Endothelial cell (in vitro differentiated cells): ENCODE measurements at places on chromosomes 1 and 21. TPM values are rescaled to one million over a fixed set of nuclear protein-coding genes. Genes with fewer than 3 reads are reported as not detected.

The S100A4 gene
- total RNA-seq, result 2.8 TPM

The SYTL1 gene
- total RNA-seq, result 1.3 TPM

The GSTM1 gene
- not detected for total RNA-seq

The SPRR2A gene
- not detected for total RNA-seq

The PRKAA2 gene
- total RNA-seq, result 2.4 TPM

The TDRD5 gene
- not detected for total RNA-seq

The TMED5 gene
- 34.5 TPM for total RNA-seq

- H3K27ac ChIP-seq, result no peak within 1 kb of the TSS
- no peak within 1 kb of the TSS for H3K4me3 ChIP-seq
- peaks cover 5% of the 10 kb centered on the region for H3K27me3 ChIP-seq
- DNase-seq, result no peak
- no peaks in the 10 kb centered on the region for H3K4me1 ChIP-seq
- no peaks in the 10 kb centered on the region for H3K36me3 ChIP-seq
These were observed at the start of gene TNFRSF18 for GRCh38 chr1:1206376-1206965. Gene TNFRSF18, minus strand, starts transcription at chr1:1206592. Its CDS starts 21 bp downstream, at chr1:1206571.

- no peaks in the 10 kb centered on the region for H3K36me3 ChIP-seq
- H3K4me3 ChIP-seq, result no peak overlapping the region
- no peaks in the 10 kb centered on the region for H3K4me1 ChIP-seq
- no peak overlapping the region for H3K27ac ChIP-seq
- DNase-seq, result no peak
These were observed 529.5 kb downstream of the COL11A1 start for GRCh38 chr1:102578804-102579203.

- H3K27me3 ChIP-seq, result peaks cover 3% of the 10 kb centered on the region
- no peak overlapping the region for H3K4me3 ChIP-seq
- no peaks in the 10 kb centered on the region for H3K36me3 ChIP-seq
These were observed 61.6 kb downstream of the KIFAP3 start for GRCh38 chr1:170012920-170013319.

DNA sequence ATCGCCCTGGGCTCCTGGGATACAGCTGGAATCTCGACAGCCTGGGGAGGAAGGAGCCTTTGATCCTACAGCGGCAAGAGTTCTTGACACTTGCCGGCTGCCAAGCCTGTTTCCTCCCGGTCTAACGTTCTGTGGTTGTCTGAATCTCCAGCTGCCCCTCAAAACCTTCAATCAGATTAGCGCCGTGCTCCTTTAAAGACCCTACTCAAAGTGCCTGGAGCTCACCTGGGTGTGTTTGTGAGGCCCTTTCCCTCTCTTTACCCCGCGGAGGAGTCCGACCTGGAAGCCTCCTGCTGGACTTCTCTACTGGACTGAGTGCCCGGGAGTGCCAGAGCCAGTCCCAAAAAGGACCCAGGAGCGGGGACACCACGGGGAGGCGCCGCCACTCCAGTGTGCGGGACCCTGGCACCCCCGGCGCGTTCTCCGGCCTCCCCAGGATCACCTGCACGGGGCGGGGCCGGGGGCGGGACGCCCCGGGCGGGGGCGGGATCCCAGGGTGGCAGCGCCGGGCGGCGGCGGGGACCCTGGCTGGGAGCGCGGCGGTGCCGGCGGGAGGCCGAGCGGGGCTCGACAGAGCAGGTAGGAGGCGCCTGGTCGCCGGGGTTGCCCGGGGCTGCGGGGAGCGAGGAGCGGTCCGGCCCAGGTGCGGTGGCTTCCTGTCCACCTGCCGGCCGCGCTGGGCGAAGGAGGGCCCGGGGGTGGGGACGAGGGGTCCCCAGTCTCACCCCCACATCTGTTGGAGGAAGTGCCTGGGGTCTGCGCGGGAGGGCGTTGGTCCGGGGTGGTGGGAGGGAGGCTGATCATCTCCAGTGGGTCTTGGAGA is at the start of gene NCMAP:
TSS of gene NCMAP (plus strand) at position 497 of the 823 bp plus-strand sequence. CDS start 39,344 bp downstream, outside the sequence.
- H3K27me3 ChIP-seq, result peaks cover 11% of the 10 kb centered on the region
- H3K4me3 ChIP-seq, result peak within 1 kb of the TSS; percentile 62
- peaks cover 7% of the 10 kb centered on the region for H3K4me1 ChIP-seq

DNA sequence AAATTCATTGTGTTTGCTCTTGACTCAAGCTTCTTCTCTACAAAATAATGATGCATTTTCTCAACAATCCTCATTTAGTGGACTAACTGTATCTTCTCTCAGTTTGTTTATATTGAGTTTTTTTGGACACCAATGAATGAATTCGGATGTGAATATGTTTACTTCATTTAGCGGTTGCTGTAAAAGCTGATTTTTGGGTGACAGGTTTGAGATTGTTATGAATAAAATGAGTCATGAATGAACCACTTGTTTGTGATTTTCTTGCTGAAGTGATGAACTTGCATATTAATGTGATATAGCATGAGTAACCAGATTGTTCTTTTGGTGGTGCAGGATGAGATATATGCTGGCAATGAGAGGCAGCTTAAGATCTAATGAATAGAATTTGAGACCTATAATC is 3.1 kb downstream of the DNM3 start:
- peaks cover 19% of the 10 kb centered on the region for H3K4me1 ChIP-seq
- no peaks in the 10 kb centered on the region for H3K36me3 ChIP-seq
- peaks cover 6% of the 10 kb centered on the region for H3K27me3 ChIP-seq
- DNase-seq, result no peak
- no peak overlapping the region for H3K27ac ChIP-seq

GRCh38 chr1:50271968-50272578 is 151.2 kb downstream of the DMRTA2 start:
- peak overlapping the region; percentile 31 for H3K27ac ChIP-seq
- H3K36me3 ChIP-seq, result no peaks in the 10 kb centered on the region
- peaks cover 11% of the 10 kb centered on the region for H3K4me1 ChIP-seq
- no peak overlapping the region for H3K4me3 ChIP-seq
- peak; percentile 73 for DNase-seq

DNA sequence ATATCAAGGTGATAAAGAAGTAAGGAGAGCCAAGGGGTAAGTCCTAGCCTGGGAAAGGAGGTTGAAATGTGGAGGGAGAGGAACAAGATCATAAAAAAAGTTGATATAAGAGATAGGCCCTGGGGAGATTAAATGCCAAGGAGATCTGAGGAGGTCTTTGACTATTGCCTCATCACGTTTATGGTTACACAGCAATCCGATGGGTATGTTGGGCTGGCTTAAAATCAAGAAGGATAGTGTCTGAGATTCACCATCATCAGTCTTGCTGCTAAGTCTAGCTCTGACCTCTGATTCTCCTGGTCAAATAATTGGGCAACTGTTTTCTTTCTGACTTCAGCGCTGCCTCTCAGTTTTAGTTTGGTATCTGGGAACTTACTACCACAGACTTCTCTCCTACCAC is 416.3 kb downstream of the GPATCH2 start:
- no peaks in the 10 kb centered on the region for H3K36me3 ChIP-seq
- H3K27me3 ChIP-seq, result no peaks in the 10 kb centered on the region
- no peak overlapping the region for H3K27ac ChIP-seq
- no peak overlapping the region for H3K4me3 ChIP-seq
- no peak for DNase-seq

DNA sequence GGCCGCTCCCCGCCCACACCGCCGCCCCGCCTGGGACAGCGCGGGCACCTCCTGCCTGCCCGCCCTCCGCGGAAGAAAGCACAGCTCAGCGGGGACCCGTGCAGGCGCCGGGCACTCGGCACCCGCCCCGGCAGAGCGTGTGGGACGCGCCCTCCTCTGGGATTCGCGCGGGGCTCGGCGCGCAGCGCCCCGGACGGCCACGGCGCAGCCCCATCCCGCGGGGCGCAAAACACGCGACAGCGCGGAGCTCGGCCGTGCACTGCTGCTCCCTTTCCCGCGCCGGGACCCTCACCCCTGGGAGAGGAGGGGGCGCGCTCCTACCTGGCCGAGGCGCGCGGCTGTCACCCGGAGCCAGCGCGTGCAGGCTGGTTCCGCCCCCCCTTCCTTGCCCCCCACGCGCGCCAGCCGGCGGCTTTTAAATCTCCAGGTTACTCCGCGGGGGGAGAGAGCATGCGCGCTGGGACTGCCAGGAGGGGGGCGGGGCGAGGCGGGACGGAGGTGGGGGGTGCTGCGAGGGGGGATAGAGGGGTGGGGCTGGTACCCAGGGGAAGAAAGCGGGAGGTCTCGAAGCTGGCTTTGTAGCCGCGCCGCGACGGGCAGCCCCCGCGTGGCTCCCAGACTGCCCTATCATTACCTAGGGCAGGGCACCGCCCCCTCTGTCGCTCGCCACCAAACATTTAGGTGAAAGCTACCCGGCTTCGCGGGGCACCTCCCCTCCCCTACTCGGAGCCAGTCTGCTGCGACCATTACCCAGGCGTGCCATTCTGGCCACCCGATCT is at the start of gene SLC45A3:
TSS of gene SLC45A3 (minus strand) at position 437 of the 779 bp plus-strand sequence. CDS start 15,853 bp downstream, outside the sequence.
- peaks cover 12% of the 10 kb centered on the region for H3K27me3 ChIP-seq
- no peaks in the 10 kb centered on the region for H3K36me3 ChIP-seq
- DNase-seq, result peak; percentile 43
- H3K27ac ChIP-seq, result no peak within 1 kb of the TSS
- peak within 1 kb of the TSS; percentile 92 for H3K4me3 ChIP-seq

DNA sequence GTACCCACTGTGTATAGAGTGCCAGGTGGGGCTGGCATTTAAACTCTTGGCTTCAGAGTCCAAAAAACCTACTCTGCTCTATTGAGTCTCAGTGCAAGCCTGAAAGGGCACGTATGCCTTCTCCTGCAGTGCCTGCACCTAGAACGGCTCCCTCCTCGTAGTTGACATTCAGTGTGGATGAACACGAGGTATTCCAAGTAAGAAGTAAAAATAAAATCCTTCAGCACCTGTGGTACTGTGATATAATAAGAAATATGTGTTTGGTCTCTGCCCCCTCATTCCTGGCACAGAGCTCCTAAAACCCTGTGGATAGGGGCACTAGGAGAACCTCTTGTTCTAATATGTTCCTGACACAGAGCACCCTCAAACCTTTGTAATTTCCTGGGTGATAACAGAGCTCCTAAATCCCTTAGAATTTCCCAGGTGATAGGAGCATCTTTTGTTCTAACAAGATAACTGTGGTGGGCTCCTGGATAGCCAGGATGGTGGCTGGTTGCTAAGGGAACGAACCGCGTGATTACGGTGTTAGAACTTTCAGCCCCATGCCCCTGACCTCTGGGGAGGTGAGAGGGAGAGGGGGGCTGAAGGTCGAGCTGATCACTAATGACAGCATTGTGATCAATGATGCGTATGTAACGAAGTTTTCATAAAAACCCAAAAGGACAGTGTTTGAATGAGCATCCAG is 16.8 kb downstream of the UCK2 start:
- no peak overlapping the region for H3K4me3 ChIP-seq
- H3K36me3 ChIP-seq, result peaks cover 4% of the 10 kb centered on the region
- no peak overlapping the region for H3K27ac ChIP-seq
- no peak for DNase-seq
- H3K27me3 ChIP-seq, result peaks cover 3% of the 10 kb centered on the region

- peaks cover 8% of the 10 kb centered on the region for H3K4me1 ChIP-seq
- H3K27ac ChIP-seq, result no peak overlapping the region
- DNase-seq, result no peak
- H3K4me3 ChIP-seq, result no peak overlapping the region
These were observed 7.2 kb downstream of the C1orf115 start for GRCh38 chr1:220697326-220697725.

GRCh38 chr1:157286646-157287420 is 148.6 kb upstream of the ETV3 start:
- H3K36me3 ChIP-seq, result no peaks in the 10 kb centered on the region
- no peak overlapping the region for H3K4me3 ChIP-seq
- no peak for DNase-seq
- no peak overlapping the region for H3K27ac ChIP-seq

DNA sequence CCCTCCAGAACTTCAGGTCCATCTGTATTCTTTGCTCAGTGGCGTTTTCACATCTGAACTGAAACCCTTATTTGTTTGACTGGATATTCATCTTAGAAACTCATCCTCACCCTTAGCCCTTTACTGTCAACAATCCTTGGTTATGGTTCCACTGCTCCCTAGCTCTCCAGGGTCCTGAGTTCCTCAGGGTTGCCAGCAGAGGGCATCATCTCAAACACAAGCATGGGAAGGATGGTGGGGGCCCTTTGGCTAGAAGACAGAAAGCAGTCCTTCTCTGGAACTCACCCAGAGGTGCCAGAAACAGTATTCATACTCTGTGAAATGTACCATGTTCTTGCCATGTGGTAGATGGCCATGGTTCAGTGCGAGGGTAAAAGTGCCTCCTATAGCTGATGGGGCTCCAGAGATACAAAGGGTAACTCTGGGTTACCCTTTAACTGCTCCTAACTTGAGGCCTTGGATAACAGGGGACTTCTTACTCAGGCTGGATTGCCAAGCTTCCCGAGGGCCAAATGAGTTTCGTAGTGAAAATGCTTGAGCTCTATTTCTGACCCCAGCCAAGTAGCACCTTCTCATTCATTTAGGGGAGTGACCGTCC is 11.3 kb downstream of the NCSTN start:
- H3K27ac ChIP-seq, result no peak overlapping the region
- H3K27me3 ChIP-seq, result peaks cover 2% of the 10 kb centered on the region
- H3K4me1 ChIP-seq, result peaks cover 10% of the 10 kb centered on the region
- peaks cover 70% of the 10 kb centered on the region for H3K36me3 ChIP-seq
- peak overlapping the region; percentile 63 for H3K4me3 ChIP-seq

DNA sequence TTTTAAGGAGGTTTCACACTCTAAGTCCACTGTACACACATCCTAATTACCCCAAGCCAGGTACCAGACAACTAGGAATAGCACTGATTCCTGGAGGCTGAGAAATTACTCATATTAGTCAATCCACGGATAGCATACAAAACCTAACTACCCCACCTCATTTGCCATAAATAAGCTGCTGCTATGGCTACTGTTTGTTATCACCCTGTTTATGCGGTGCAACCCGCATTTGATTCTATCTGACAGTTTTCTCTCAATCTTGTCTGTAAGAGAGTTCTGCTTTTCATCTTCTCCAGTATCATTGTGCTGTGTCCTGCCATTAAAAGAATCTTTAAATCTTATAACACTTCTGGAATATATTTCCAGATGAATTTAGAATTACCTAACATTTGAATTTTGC is 1496.5 kb downstream of the PLA2G4A start:
- H3K36me3 ChIP-seq, result no peaks in the 10 kb centered on the region
- H3K27ac ChIP-seq, result no peak overlapping the region

- no peak overlapping the region for H3K27ac ChIP-seq
- no peak for DNase-seq
- H3K4me1 ChIP-seq, result peaks cover 9% of the 10 kb centered on the region
These were observed 7.6 kb upstream of the SPRR2F start for GRCh38 chr1:153120945-153121344.

GRCh38 chr21:46252840-46253239 is 24.3 kb upstream of the LSS start:
- H3K4me1 ChIP-seq, result peaks cover 20% of the 10 kb centered on the region
- peaks cover 65% of the 10 kb centered on the region for H3K36me3 ChIP-seq
- no peak overlapping the region for H3K27ac ChIP-seq
- H3K4me3 ChIP-seq, result no peak overlapping the region

GRCh38 chr1:173020138-173020750 is 30.5 kb downstream of the TNFSF18 start:
- H3K27ac ChIP-seq, result no peak overlapping the region
- H3K27me3 ChIP-seq, result no peaks in the 10 kb centered on the region
- H3K36me3 ChIP-seq, result no peaks in the 10 kb centered on the region
- no peak for DNase-seq

- peaks cover 14% of the 10 kb centered on the region for H3K27me3 ChIP-seq
- H3K4me1 ChIP-seq, result peaks cover 10% of the 10 kb centered on the region
- H3K36me3 ChIP-seq, result peaks cover 5% of the 10 kb centered on the region
- no peak overlapping the region for H3K4me3 ChIP-seq
- peak; percentile 47 for DNase-seq
These were observed 1.5 kb upstream of the BATF3 start for GRCh38 chr1:212700892-212701819.
